ENCODE measurements at places on chromosomes 16 and 17.

- no peak for DNase-seq
Observed at GRCh38 chr17:50063561-50064252, 7.8 kb downstream of the ITGA3 start.

DNA sequence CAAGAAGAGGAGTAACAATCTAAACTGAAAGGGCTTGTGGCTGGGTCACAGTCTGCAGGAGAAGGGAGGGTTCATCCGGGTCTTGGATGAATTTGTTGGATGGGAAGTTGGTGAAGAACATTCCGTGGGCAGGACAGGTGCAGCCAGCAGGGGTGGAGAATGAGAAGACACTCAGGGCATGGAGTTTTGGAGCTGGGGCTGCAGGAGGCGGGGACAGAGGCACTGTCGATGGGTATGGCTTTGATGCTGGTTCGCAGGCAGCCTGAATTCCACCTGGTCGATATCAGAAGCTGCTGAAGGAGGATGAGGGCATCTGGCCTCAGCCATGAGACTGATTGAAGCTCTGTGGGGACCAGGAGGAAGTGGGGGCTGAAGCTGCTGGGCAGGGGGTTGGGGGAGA, 36.1 kb upstream of the CBFA2T3 start:
- no peak for DNase-seq

- DNase-seq = no peak
Observed at GRCh38 chr17:14336418-14336817, 35.5 kb downstream of the HS3ST3B1 start.

DNA sequence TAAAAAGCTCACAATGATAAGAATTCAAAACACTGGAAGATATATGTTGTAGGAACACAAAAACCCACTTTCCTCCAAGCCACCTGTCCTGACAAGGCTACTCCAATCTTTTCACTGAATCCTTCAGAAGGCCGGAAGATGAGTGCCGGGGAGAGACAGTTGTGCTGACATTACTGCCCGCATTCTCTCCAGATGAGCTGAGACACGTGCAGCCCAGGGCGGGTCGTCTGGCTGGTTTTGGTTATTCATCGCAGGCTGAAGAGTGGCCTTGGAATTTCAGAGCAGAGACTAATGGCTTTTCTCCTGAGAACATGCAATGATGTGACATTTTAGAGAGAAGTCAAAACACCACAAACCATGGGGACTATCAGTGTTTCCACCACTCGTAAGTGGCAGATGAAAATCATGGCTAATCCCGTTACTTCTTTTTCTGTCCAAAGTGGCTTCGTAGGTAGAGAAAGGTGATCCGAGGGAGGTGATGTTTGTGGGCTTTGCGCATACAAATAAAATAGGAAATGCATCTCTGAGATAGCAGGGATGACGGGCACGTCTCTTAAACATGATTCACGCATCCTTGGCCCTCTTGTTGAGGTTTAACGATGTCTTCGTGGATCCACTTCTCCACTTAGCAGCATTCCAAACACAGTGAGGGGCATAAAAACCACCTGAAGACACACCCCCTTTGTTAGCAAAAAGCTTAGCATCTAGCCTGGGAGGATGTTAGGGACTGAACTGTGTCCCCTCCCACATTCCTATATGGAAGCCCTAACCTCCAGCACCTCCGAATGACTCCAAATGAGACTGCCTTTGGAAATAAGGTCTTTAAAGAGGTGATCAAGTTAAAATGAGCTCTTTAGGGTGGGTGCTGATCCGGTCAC, 134.0 kb downstream of the IRX3 start:
- no peak for DNase-seq

GRCh38 chr17:54901230-54901822, 674 bp downstream of the TOM1L1 start:
- DNase-seq = no peak

GRCh38 chr17:11704041-11704440, 105.8 kb downstream of the DNAH9 start:
- DNase-seq = no peak

DNA sequence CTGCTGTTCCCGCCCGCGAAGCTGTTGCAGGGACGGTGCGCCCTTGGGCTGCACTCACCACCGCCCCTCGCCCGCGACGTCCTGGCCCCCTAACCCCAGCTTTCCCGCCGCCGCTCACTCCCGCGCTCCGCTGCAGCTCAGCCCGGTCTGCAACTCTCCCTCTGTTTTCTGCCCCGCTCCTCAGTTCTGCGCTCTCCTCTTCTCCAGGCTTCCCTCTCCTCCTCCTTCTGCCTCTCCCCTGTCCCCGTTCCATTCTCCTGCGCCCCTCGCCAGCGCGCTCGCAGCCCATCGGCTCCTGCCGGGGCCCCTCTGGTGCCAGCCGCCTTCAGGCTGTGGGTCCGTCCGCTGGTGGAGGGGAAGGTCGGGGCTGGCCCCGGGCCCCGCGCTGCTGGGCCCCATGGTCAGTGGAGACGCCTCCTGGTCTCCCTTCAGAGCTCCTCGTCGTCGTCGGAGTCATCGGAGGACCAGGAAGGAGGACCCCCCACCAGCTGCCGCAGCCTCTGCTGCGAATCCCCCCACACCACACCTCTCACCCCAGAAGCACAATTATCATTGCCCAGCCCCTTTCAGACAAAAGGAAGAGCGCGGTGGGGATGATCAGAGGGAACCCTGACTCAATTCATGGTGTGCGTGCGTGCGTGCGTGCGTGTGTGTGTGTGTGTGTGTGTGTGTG, 223.2 kb upstream of the FOXF1 start:
- DNase-seq = peak; percentile 67

GRCh38 chr16:84500531-84500930, 3.9 kb downstream of the MEAK7 start:
- no peak for DNase-seq
